ENCODE measurements at places on chromosomes 3 and 15.
A peak's percentile ranks its signal among the peaks of the same experiment; 100 is the strongest.

GRCh38 chr3:71582036-71582611 lies 1.4 kb downstream of the FOXP1 start:
- DNase-seq = peak; percentile 86

DNA sequence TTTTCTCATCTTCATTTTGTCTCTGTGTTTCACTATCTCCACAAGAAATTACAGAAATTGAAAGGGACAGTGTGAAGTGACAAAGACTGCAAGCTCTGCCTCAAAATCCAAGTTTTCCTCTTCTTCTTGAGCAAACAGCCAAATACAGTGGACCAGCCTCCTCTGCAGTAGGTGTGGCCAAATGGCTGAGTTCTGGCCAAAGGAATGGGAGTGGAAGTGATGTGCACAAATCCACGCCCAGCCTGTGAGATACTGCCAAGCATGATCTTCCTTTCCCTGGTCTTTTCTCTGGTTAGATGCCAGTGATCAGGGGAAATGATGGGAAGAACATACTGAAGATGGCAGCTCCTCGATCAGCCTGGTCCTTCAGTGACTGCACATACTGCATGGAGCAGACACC lies 111.0 kb upstream of the CPNE4 start:
- DNase-seq = no peak

- DNase-seq = no peak
These were observed 1.2 kb downstream of the C3orf85 start for GRCh38 chr3:109137761-109138160.

- peak; percentile 25 for DNase-seq
These were observed 36.7 kb downstream of the SLC9A9 start for GRCh38 chr3:143811602-143812001.

GRCh38 chr15:60585743-60586708 lies 107.1 kb upstream of the ICE2 start:
- DNase-seq = peak; percentile 80

- no peak for DNase-seq
These were observed 27.3 kb downstream of the VGLL3 start for GRCh38 chr3:86963611-86964010.

- DNase-seq = peak; percentile 84
These were observed 169.7 kb downstream of the RSRC1 start for GRCh38 chr3:158279609-158280008.

- no peak for DNase-seq
These were observed 560.1 kb downstream of the MCTP2 start for GRCh38 chr15:94791510-94791909.

GRCh38 chr15:34900748-34901147 lies 68.8 kb downstream of the AQR start:
- no peak for DNase-seq

DNA sequence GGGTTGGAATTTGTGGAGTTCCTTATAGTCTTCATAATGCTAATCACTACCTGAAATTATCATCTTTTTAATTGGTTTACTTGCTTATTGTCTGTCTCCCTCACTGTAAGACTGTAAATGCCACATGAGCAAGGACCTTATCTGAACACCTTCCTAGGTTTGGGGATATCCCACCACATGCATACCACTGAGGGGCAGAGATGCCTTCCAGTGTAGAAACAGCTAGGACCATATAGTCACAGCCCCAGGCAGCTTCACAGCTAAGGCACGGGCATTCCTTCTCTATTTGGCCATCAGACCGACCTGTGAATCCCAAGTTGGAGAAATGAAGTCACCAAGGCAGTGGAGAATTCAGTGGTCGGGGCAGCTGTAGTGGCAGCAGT lies 28.6 kb downstream of the PAQR9 start:
- DNase-seq = no peak

DNA sequence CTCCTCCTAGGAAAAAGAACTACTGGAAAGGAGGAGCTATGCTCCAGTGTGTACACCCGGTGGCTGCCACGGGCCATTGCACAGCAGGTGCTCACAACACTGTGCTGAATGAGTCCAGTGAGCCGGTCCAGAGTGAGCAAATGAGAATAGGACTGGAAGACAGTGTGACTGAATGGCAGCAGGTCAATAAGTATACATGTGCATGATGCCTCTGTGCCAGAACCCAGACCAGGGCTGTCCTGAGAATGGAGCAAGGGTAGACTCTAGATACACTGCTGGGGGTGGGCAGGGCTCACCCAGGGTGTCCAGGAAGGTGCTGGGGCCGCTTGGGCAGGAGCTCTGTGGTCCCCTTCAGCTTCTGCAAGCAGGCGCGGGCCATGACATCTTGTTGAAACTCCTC lies 8.3 kb downstream of the POLG start:
- no peak for DNase-seq

DNA sequence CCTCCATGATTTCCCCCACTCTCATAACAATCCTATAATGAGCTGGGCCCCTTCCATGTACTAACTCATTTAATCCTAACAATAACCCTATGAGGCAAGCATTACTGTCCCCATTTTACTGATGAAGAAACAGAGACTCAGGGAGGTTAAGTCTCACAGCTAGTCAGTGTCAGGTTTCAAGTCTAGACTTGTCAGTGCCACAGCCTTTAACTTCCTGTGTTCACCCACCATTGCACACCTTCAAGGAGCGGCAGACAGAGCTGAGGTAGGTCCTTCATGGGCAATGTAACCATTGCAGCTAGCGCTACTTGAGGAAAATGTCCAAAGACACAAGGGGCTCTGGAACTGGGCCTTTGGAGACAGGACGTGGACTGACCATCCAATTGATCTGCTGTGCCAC lies 105.8 kb upstream of the CTNNB1 start:
- no peak for DNase-seq

- no peak for DNase-seq
These were observed 28.7 kb upstream of the PFN2 start for GRCh38 chr3:149999421-149999820.

DNA sequence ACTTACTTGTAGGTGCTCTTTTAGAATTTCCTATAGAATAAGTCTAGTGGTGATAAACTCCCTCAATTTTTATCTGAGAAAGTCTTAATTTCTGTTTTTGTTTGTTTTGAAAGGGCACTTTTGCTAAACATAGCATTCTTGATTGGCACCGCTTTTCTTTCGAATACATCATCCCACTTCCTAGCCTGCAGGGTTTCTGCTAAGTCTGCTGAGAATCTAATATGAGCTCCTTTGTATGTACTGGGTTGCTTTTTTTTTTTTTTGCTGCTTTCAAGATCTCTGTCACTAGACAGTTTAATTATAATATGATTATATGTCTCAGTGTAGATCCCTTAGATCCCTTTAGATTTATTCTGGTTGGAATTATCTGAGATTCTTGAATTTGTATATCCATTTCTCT lies 21.5 kb downstream of the PFN2 start:
- DNase-seq = no peak

DNA sequence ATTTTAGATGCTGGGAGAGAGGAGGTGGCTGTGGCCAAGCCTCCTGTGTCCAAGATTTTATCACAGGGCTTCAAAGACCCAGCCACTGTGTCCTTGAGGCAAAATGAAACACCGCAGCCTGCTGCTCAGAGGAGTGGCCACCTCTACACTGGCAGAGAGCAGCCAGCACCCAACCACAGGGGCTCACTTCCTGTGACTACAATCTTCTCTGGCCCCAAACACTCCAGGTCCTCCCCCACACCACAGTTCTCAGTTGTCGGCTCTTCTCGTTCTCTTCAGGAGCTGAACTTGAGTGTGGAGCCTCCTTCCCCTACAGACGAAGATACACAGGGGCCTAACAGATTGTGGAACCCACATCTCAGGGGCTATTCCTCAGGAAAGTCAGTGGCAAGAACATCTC lies 45.6 kb downstream of the CDAN1 start:
- DNase-seq = no peak

- DNase-seq = no peak
These were observed 76.7 kb upstream of the LPP start for GRCh38 chr3:188077160-188077799.

GRCh38 chr3:49912881-49913281 lies 9.2 kb upstream of the MST1R start:
- no peak for DNase-seq

- no peak for DNase-seq
These were observed 21.4 kb upstream of the FSIP1 start for GRCh38 chr15:39804026-39804425.

DNA sequence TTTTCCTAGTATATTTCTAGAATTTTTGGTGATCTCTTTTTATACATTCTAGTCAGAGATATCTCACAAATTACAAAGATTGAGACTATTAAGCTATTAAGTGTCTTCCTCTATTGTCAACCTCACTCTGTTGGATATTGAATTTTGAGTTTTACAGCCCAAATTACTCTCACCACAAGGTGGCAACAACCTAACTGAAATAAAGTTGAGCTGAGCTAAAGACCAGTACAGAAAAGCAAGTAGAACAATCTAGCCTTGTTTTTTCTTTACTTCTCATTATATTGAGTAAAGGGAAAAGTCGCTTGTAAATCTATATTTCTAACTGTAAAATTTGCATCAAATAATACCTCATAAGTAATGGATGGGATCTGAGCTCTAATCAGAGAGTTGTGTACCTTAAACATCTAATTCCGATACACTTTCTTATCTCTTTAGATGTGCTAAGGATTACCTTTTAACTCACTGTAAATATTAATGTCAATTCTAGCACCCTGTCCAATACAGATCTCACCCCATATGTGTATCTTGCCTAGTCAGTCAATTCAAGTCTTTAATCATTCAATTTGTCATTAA lies 13.6 kb upstream of the COMMD2 start:
- DNase-seq = peak; percentile 74

- peak; percentile 51 for DNase-seq
These were observed 90.2 kb upstream of the CHD2 start for GRCh38 chr15:92809880-92810361.

DNA sequence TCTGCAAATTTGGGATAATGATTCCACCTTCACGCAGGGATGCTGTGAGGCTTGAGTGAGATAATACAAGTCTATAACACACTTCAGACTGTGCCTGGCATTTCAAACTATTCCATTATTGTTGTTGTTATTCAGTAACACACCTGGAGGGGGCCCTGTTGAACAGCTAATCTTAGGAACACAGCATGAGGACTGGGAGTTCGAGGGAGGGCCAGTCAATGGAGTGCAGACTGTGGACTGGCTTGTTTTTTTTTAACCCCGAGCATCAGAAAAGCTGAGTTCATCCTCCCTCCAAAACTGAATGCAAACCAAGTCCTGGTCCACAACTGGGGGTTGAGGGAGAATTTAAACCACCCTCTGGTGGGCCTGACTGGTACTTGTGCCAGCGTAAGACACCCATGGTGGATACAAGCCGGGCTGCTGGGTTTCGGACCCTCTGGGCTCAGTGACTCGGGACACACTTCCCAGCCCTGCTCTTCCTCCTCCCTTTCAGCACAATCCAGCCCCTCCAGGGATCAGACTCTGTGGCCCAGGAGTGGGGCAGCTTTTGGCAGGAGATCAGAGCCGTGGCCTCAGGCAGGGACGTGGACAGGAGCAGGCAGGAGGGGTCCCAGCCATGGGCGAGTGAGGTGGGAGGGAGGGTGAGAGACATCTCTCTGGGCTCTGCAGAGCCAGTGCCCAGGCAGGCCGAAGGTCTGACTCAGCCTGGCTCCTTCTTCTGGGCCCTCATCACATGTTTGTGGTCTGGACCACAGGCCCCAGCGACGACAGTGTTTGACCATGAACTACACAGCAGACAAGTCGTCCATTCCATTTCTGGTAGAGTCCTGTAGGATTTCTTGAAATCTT lies 36.3 kb upstream of the MEX3B start:
- DNase-seq = no peak

- DNase-seq = no peak
These were observed 602.6 kb downstream of the RSL24D1 start for GRCh38 chr15:54594115-54594514.

- no peak for DNase-seq
These were observed 311.7 kb downstream of the NSUN3 start for GRCh38 chr3:94374439-94375161.

GRCh38 chr3:170323331-170323730 lies 34.2 kb upstream of the SKIL start:
- no peak for DNase-seq

GRCh38 chr3:40912461-40912860 lies 286.8 kb upstream of the CTNNB1 start:
- no peak for DNase-seq

DNA sequence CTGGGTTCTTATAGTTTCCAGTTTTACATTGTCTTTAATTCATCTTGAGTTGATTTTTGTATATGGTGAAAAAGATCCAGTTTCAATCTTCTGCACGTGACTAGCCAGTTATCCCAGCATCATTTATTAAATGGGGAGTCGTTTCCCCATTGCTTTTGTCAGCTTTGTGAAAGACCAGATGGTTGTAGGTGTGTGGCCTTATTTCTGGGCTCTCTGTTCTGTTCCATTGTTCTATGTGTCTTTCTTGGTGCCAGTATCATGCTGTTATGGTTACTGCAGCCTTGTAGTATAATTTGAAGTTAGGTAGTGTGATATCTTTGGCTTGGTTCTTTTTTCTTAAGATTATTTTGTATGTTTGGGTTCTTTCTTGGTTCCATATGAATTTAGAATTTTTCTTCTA lies 432.2 kb downstream of the UNC13C start:
- no peak for DNase-seq

DNA sequence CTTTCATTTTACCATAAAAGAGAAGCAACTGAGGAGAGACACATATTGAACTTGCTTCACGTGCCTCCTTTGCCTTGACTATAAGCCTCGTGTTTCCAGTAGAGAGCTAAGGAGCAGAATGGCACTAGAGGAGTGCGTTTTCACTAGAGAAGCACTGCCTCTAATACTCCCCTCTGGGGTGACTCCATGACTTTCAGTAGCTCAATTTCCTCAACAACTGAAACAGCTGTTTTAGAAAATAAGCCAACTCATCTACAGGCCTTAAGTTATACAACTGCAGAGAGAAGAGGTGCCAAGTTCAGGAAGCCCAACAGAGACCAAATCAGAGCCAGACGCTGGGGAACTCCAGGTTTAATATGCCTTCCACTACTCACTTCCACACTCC lies 1.9 kb downstream of the UBP1 start:
- DNase-seq = no peak

DNA sequence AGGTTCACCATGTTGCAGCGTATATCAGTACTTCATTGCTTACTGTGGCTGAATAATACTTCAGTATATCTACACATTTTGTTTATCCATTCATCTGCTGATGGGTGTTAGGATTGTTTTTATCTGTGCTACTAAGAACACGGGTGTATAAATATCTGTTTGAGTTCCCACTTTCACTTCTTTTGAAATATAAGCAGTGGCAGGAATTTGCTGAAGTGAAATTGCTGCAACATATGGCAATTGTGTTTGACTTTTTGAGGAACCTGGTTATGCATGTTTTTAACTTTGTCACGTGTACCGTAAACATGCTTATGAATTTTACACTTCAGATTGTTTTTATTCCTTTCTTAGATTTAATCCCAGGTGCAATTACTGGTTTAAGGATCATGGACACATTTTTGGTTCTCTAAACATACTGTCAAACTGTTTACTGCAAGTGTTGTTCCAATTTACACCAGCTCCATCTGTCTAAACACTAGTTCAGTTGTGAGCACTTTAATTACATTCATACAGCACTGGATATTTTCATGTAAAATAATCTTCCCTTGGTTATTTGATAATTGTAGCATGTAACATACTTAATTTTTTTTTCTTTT lies 23.1 kb downstream of the TRAK1 start:
- no peak for DNase-seq

- no peak for DNase-seq
These were observed 68.4 kb downstream of the KCNAB1 start for GRCh38 chr3:156188757-156189156.

GRCh38 chr3:157175691-157176507 lies 16.0 kb upstream of the CCNL1 start:
- DNase-seq = peak; percentile 35
